ENCODE measurements at places on chromosomes 2 and 18.

- no peak for DNase-seq
These were observed 125.1 kb upstream of the EPAS1 start for GRCh38 chr2:46171996-46172546.

GRCh38 chr2:237601453-237602116, 11.1 kb upstream of the RAB17 start:
- DNase-seq = no peak

- no peak for DNase-seq
These were observed 213.9 kb upstream of the CYP26B1 start for GRCh38 chr2:72361521-72361920.

GRCh38 chr2:71705171-71705960, 252.0 kb downstream of the DYSF start:
- no peak for DNase-seq

DNA sequence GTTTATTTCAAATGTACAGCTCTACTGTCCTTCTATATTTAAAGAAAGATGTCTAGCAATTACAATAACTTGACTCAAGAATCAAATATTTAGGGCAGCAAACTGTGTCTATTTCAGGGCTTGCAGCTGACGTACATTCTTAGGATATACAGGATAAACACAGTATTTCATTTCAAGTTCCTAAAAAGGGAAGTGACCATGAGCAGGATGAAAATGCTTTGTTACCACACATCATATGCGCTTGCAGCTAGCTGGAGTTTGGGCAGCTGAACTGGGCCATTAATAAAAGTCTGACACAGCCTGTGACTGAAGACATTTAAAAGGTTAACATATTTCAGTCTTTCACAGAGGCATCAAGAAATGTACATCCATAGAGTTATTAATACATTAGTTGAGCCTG, 264.6 kb upstream of the TRIB2 start:
- no peak for DNase-seq

DNA sequence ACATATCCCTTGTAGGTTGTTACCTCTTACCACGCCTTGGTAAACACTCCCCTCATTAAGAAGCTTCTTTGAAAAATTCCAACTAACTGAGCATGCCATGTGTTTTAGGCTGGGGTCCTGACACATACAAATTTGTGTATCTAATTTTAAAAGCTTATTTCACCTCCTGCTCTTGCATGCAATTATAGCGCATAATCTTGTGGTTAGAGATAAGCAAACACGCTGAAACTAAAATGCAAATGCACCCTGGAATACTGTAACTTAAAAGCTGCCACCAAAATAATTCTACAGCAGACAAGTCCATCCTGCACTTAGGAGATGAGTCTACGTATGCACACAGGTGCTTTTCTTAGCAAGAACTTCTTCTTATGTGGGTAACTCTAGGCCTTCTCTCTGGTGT, 990.2 kb downstream of the TSN start:
- DNase-seq = no peak

DNA sequence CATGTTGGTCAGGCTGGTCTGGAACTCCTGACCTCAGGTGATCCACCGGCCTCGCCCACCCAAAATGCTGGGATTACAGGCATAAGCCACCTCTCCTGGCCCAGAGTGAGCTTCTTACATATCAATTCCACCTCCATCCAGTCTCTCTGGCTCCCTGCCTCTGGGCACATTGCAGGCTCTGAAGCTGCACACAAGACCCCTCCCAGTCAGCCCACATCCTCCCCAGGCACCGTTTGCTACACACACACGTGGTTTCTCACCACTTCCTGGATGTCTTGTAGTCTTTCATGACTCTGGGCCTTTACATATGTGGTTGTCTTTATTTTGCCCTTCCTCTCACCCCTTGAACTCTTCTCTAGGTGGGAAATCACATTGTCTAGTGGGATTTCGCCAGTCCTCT, 64.0 kb upstream of the CABLES1 start:
- no peak for DNase-seq

DNA sequence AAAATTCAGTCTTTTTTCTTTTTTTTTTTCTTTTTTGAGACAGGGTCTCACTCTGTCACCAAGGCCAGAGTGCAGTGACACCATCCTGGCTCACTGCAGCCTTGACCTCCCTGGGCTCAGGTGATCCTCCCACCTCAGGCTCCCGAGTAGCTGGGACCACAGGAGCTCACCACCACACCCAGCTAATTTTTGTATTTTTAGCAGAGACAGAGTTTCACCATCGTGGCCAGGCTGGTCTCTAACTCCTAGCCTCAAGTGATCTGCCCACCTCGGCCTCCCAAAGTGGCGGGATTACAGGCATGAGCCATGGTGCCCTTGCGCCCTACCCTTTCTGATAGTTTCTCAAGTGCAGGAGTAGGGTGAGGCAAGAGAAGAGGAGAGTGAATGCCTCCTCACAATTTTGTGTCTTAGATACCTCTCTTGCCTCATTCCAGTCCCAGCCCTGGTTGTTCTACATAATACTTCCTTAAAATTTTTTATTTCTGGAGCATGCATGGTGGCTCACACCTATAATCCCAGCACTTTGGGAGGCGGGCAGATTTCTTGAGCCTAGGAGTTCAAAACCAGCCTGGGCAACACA, 68.2 kb upstream of the CAB39 start:
- DNase-seq = no peak

GRCh38 chr18:59744271-59744721, 47.1 kb upstream of the CCBE1 start:
- DNase-seq = no peak

DNA sequence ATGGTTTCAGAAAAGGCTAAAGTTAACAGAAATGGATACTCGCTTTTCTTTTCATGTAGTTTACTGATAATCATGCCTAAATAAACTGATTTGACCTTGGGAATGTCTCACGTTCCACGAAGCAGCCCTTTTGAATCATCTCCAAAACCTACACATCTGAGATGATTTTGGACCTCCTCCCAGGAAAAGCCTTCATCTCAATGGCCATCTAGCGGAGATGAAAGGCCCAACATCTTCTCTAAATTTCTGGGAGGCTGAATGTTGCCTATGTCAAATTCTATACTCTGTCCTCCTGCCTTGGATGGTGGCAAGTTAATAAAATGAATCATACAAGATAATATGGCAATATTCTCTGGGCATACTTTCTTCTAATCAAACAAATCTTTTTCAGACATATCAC, 448.5 kb downstream of the ZEB2 start:
- no peak for DNase-seq

GRCh38 chr18:48673853-48674721, 135.3 kb downstream of the CTIF start:
- DNase-seq = no peak

- DNase-seq = no peak
These were observed 35.2 kb downstream of the STK17B start for GRCh38 chr2:196136151-196136550.

DNA sequence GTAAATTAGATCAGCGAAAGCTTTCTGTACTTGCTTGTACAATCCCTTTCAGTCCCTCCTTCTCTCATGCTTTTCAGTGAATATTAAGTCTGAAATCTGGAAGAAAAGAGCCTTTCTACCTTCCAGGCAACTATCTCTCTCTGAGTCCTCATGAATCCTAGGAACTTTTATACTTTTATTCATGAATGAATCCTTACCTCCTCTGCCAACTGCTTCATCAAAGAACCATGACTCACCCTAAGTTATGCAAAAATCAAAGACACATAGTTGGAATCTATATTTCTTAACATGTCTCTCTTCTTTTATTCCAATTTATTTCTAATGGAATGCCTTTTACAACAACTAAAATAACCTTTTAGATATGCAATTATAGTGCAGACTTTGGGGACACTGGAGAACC, 394.2 kb downstream of the CLIP4 start:
- DNase-seq = no peak

GRCh38 chr2:143254110-143254509, 124.9 kb downstream of the ARHGAP15 start:
- no peak for DNase-seq

GRCh38 chr2:231803501-231804138, 17.4 kb downstream of the COPS7B start:
- DNase-seq = no peak

GRCh38 chr2:18384242-18384641, 176.2 kb downstream of the RDH14 start:
- no peak for DNase-seq
